ENCODE measurements at places on chromosomes 3 and 15. TPM values are rescaled to one million over a fixed set of nuclear protein-coding genes. Genes with fewer than 3 reads are reported as not detected.

- H3K27ac ChIP-seq: no peak overlapping the region
- DNase-seq: no peak
- no peaks in the 10 kb centered on the region for H3K36me3 ChIP-seq
- H3K4me1 ChIP-seq: peaks cover 4% of the 10 kb centered on the region
- H3K4me3 ChIP-seq: no peak overlapping the region
These were observed 87.1 kb downstream of the LPP start for GRCh38 chr3:188241072-188241471.

Gene FAM81A
- total RNA-seq: 14.3 TPM

GRCh38 chr3:142355692-142356091 is 92.1 kb downstream of the XRN1 start:
- no peak overlapping the region for H3K27ac ChIP-seq
- H3K4me3 ChIP-seq: no peak overlapping the region
- peaks cover 30% of the 10 kb centered on the region for H3K36me3 ChIP-seq

GRCh38 chr15:48855501-48856440 is 22.2 kb upstream of the EID1 start:
- H3K36me3 ChIP-seq: no peaks in the 10 kb centered on the region
- no peak overlapping the region for H3K4me3 ChIP-seq
- H3K4me1 ChIP-seq: no peaks in the 10 kb centered on the region
- peak; percentile 41 for DNase-seq

Gene LYSMD4
- 9.4 TPM for total RNA-seq

Gene EPHB3
- 2.7 TPM for total RNA-seq

All from thyroid gland (tissue), 4 donors.